ENCODE measurements at places on chromosomes 7 and 10.

- DNase-seq: no peak
Measured at GRCh38 chr7:44897309-44897708, 12.0 kb upstream of the PURB start.

DNA sequence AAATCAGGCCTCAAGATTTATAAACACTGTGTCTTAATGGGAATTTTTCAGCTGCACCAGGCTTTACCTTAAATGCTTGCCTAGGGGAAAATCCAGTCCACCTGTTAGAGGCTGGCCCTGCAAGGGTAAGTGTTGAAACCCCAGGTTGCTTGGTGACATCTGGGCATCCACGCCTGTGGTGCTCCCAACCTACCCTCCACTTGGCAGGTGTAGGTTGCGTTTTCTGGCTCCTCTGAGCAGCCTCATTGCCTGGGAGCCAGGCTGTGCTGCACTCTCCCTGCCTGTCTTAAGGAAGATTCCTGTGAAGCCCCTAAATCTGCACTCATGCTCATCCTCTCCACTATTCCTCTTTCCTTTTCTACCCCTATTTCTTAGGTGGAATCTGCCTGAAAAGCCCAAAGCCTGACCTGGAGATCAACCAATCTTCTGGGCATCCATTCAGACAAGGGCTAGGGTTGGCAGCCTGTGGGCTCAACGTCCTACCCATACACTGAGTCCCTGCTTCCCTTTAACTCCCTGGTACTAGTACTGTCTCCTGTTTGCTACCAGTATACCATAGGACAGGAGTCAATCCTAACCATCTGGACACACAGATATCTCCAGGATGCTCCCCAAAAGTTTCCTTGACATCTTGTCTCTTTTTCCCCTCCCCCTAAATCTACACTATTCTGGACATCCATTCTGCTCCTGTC is 150.4 kb downstream of the PDE1C start:
- no peak for DNase-seq

DNA sequence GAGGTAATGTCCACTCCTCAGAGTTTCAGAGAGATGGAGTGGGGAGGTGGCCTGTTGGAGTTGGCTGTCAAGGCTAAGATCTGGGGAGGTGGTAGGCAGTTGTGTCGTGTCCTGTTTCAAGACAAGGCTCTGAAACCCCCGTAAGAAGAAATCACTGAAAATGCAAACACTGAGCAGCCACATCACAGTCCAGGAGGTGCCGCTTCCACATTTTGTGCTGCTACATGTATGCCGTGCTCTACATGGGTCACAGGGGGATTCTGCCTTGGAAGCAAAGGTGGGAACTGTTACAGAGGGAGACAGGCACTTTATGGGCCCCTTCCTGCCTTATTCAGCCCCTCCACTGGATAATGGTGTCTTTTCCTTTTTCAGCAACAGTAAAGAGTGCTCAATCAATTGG is 11.9 kb downstream of the WDR91 start:
- no peak for DNase-seq

DNA sequence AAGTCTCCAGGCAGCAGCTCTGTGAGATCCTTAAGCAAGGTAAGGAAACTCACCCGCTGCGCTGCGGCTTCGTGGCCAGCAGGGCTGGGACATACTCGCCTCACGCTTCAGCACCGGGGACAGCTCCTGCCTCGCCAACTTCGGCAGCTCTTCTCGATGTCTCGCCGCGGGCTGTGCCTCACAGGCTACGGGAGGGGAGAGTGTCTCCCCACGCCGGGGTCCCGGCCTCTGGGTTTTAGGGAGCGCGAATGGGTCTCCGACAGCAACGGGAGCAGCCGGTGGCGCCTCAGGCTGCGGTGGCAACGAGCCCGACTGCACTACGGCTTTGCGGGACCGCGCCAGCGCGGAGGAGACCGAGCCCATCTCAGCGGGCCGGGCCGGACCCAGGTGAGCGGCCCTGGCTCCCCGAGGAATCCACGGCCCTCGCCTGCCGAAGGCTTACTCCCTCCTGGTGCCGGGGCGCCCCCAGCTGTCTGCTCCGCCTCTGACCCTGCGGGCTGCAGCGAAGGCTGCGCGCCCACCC is 62.4 kb downstream of the LSM5 start:
- peak; percentile 8 for DNase-seq

DNA sequence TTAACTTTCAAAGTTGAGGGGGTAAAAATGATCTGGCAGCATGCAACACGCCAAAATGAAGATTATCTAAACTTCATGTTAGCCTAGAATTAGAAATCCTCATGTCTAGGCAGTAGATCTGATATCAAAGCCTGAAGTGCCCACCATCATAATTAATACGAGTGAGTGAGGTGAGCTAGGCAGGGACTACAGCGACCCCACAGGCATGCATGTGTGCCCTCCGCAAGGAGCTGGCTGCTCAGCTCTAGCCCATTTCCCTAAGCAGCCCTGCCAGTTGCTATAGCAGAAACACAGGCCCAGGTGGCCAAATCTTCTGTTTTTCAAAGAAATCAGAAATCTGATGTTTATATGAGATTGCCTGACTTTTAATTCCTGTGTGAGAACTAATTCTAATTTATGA is 93.1 kb upstream of the IFRD1 start:
- DNase-seq: no peak

DNA sequence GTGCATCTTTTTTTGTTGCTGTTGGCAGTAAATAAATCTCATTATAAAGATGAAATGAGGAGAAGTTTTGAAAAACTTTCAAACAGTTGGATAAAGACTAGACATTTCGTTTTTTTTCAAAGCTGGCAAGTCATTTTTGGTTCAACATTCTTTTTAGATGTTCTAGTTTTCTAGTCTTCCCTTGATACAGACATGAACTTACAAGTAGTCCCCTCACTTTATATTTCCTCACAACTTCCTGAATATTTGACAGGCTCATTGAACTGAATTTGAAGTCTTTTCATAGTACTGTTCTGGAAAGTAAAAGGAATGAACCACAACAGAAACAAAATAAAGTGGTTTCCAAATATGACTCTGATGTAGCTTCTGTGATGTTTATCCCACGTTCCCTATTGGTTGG is 134.2 kb downstream of the NRCAM start:
- DNase-seq: no peak

- no peak for DNase-seq
Measured at GRCh38 chr10:49047128-49047639, 68.1 kb downstream of the VSTM4 start.

DNA sequence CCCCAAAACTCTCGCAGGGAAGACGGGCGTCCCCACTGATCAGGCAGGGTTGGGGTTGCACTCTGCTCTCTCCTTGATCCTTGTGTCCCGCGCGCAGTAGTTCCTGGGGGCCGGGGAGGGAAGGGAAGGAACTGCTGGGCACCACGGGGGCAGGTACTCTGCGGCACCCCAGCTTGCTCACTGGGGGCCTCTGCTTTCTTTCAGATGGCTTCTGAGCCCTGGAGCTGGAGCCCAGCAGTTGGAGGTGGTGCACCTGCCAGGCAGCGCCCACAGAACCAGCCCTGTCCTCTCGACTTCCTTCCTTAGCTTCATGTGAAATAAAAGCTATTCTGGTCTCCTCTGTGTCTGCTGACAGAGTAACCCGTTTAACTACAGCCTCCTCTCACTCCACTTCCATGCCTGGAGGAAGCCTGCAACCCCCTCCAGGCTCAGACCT is 12.2 kb downstream of the PLAC9 start:
- DNase-seq: no peak

- no peak for DNase-seq
Measured at GRCh38 chr7:17447728-17448478, 149.5 kb downstream of the AHR start.

- DNase-seq: no peak
Measured at GRCh38 chr10:5595994-5596471, 70.4 kb downstream of the ASB13 start.

DNA sequence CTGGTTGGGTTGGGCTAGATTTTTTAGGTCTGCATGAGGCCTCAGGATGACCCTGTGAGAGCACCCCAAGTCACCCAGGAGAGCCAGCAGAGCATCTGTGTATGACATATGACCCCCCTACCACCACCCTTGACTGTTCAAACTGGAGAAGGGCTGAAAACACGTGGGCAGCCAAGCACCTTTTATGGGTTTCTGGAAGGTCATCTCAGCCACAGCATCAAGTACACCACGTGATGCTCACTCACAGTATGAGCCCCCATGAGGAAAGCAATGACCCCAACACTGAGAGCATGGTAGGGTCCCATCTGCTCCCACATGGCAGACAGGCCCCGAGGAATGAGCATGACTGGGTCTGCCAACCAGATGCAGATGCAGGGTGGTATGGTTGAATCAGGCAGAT is 149.4 kb upstream of the GDF10 start:
- DNase-seq: no peak

GRCh38 chr7:95526128-95526738 is 40.5 kb downstream of the ASB4 start:
- peak; percentile 94 for DNase-seq

GRCh38 chr7:88395715-88396114 is 89.0 kb upstream of the STEAP4 start:
- no peak for DNase-seq

DNA sequence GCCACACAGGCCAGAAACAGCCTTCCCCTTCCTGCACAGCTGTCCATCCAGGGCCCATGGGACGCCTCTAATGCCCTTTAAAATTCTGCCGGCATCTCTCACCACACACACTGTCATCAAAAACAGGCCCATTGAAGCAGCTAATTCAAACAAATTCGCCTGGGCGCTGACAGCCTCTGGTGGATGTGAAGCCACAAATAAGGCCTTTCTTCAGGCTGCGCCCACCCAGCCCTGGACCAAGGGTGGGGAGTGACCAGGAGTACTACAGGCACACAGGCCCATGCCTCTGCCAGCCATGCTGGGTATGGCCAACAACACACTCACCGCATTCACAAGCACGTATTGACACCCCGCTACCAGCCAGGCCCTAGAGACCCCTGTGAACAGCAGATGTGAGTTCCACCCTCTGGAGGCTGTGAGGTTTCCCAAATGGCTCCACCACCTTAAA is 54.6 kb downstream of the SLIT1 start:
- DNase-seq: no peak

GRCh38 chr7:44050121-44050914 is 5.8 kb downstream of the DBNL start:
- no peak for DNase-seq

- no peak for DNase-seq
Measured at GRCh38 chr7:74253835-74254128, 417 bp downstream of the RFC2 start.

GRCh38 chr10:122699796-122700455 is at the start of gene C10orf120:
Gene C10orf120, minus strand, starts transcription at chr10:122699846. Its CDS starts 56 bp downstream, at chr10:122699790.
- DNase-seq: peak; percentile 50

DNA sequence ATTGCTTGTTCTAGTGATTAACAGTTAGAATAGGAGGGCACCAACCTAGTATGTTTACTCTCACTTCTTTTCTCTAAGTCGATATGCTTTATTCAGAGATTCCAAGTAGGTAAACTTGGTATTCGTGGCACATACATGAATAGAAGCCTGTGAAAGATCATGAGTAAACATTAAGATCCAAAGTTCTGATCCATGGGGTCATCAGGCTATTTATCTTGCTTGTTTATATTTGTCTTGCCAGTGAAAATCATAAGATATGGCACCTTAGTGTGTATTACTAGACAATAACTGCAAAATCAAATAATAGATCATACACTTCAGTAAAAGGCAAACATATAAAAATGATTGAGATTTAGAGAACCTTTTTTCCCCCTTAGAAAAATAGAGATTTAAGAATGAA is 56.5 kb upstream of the LHFPL3 start:
- DNase-seq: no peak

- no peak for DNase-seq
Measured at GRCh38 chr10:46528171-46528671, 28.2 kb downstream of the GPRIN2 start.

GRCh38 chr7:2728316-2729030 is 40.5 kb downstream of the AMZ1 start:
- no peak for DNase-seq

DNA sequence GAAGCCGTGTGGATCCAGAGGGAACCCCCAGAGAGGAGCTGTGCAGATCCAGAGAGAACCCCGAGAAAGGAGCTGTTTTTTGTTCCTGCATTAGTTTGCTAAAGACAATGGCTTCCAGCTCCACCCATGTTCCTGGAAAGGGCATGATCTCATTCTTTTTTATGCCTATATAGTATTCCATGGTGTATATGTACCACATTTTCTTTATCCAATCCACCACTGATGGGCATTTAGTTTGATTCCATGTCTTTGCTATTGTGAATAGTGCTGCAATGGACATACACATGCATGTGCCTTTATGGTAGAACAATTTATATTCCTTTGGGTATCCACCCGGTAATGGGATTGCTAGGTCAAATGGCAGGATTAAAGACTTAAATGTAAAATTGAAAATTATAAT is 95.4 kb upstream of the RHEB start:
- no peak for DNase-seq

DNA sequence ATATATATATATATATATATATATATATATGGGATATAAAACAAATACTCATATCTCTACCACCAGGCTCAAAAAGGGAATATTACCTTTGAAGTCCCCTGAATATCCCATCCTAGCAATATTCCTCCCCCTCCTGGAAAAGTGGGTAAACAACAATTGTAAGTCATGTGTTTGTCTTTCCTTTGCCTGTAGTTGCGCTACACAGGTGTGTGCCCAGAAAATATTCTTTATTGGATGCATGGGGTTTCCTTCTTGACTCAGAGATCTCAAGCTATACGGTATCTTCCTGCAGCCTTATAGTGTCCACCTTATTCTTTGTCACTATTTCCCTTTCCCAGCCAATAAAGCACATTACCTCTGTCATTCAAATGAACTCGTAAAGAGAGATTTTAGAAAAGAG is 54.2 kb downstream of the MET start:
- DNase-seq: no peak

DNA sequence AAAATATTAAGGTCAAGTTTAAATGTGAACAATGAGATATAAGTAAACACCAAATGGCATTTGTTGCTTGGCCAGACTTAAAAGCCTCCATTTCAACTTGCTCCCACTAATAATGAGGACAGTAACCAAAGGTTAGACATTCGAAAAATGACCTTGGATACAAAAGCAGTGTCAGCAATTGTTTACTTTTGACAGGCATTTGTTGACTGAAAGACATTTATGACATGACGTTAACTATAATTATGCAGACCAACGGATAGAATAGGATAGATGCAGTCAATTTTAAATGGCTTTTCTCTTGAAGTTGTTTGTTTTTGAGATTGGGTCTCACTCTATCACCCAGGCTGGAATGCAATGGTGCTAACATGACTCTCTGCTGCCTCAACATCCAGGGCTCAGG is 6.3 kb upstream of the WNT16 start:
- no peak for DNase-seq

- peak; percentile 30 for DNase-seq
Measured at GRCh38 chr7:131355917-131356777, 28.5 kb downstream of the MKLN1 start.

GRCh38 chr7:42534441-42534840 is 297.4 kb upstream of the GLI3 start:
- no peak for DNase-seq

- no peak for DNase-seq
Measured at GRCh38 chr7:7125963-7126362, 56.4 kb upstream of the C1GALT1 start.

GRCh38 chr10:122261584-122261983 is 9.5 kb upstream of the BTBD16 start:
- no peak for DNase-seq

All from pons (tissue), 1 donor.